HTR-8/SVneo (cell line): ENCODE measurements at places on chromosomes 6 and 20.

DNA sequence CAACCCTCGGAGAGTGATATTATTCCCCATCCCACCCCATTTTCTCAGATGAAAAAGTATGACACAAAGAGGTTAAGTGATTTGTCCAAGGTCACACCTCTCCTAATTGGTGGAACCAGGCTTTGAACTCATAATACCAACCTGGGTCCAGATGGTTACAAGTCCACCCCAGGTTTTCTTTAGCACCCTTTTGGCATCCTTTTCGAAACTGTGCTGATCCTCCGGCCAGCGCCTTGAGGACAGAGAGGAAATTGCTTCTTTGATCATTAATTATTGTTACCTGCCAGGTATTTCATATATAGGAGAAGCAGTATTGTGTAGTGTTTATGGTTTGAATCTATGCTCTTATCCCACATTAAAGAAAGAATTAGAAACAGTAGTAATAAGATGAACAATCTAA is 29.3 kb upstream of the PDYN start:
- no peak for DNase-seq

- no peak for DNase-seq
These were observed 25.2 kb upstream of the MLN start for GRCh38 chr6:33828764-33829731.

GRCh38 chr6:129029778-129030177 is 146.8 kb downstream of the LAMA2 start:
- no peak for DNase-seq

GRCh38 chr6:138036111-138036510 is 71.1 kb downstream of the PERP start:
- no peak for DNase-seq

- DNase-seq, result no peak
These were observed 28.1 kb upstream of the PNPLA1 start for GRCh38 chr6:36241728-36242127.

DNA sequence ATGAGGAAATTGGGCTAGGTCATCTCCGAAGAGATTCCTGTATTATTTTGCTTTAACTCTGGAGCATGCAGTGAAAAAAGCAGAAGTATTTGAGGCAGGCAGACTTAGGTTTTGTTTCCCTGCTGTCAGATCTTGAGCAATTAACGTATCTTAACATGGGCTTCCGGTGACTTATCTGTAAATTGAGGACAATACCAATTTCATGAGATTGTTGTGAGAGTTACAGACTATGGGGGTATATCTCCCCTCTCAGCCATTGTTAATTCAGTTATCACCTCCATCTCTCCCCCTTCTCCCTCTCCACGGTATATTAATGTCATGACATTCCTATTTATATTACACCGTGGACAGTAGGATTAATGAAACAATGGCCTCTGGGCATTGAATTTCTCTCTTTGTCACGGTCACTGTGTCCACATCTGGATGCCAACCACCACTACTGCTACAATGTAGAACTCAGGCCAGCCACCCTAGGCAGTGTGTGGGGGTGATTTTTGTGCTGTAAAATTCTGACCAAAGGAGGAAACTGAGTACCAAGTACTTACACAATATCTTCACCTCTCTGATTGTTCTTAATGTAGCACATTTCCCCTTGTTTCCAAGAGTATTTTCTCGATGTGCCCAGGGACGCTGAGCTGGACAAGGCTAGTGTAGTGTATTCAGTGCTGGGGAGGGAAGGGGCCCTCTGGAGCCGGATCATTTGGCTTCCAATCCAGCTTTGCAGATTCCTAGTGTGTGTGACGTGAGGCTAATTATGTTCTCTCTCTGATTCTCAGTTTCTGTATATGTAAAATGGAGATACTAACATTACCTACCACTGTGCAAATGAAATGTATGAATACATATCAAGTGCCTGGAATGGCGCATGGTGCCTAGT is 77.2 kb downstream of the GCNT2 start:
- no peak for DNase-seq

DNA sequence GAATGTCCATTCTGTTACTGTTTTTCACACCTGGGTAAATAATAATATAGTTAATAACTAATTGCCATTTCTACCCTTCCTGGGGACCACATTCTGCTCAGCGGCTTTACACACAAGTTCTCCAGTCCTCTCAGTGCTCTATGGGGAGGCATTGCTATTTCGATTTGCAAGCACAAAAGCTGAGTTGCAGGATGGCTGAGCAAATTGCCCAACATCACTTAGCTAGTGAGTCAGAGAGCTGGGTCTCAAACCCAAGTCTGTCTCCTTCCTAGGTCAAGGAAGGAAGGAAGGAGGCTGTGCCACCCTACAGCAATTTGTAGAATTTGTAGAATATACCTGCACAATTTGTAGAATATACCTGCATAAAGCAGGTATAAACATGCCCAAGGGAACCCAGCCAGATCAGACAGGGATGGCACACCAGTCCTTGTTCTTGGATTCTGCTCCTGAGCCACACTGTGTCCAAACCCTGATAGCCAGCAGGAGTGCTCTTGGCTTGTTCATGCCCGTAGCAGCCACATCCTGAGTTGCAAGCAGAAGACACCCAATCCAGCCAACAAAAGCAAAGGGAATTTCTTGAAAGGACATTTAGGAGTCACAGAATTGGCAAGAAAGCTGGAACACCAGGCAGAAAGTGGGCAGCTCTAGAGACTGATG is 56.9 kb downstream of the LY86 start:
- no peak for DNase-seq

GRCh38 chr6:35622283-35622682 is 66.4 kb downstream of the FKBP5 start:
- no peak for DNase-seq

DNA sequence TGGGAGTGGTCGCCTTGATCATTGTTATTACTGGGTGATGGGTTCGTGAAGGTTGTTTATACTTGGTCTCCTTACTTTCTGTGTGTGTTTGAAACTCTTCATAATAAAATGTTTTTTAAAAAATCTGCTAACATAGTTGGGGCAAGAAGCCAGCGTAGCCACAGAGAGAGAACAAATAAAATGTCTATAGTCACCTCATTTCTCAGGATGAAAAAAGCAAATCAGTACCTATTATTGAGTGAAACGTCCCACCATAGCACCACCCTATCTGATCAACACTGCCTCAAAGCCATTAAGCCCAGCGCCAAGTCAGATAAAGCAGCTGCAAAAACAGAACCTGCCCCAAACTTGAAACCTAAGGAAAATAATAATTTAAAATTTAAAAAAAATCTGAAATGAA is 89.7 kb upstream of the TAB2 start:
- DNase-seq, result no peak

GRCh38 chr6:131688286-131688685 is 12.9 kb downstream of the OR2A4 start:
- DNase-seq, result no peak

DNA sequence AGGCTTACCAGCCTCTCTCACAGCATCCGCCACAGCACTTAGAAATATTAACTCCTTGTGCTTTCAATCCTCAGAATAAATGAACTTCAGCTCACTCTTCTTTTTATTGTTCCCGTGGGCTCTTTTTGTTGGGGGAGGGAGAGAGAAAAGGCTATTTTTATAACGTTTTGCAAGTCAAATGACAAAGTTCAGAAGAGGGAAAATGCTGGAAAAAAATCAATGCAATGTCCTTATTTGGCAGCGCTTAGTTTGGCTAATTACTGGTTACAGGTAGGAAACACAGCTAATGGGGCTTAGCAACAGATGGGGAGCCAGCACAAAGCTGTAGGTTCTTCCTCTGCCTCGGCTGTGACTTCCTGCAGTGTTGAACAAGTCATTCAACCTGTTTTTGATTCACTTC is 1067.0 kb upstream of the MAP3K7 start:
- no peak for DNase-seq

DNA sequence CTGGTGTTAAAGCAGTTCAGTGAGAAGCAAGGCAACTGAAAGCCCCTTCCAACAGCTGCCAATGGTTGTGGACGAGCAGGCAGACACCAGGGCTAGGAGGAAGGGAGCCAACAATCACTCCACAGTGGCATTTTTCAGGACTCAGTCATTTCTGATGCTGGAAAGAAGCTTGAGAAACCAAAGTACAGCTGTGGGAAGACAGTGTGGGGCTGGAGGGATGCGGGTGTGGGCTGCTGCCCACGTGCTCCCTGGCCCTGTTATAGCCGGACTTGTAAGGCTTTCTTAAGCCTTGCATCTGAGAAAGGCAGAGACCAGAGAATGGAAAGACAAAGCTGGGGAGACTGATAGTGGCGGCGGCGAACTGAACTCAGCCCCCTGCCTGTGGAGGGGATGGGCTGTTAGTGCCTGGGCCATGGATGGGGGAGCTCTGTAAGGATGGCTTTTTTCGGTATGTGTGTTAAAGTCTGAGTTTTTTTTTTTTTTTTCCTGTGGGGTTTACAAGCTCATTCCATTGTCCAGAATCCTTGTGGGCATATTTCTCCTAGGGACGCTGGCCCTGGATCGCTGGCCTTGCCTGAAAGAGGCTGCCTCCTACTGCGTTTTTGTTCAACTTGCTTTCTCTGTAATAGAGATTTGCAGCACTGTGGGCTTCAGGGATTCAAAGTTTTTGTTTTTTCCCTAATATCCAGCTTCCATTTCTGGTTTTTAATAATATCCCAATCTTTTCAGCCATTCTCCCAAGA is 91.7 kb downstream of the GJA10 start:
- DNase-seq, result no peak

- DNase-seq, result no peak
These were observed 291.7 kb downstream of the SMOC2 start for GRCh38 chr6:168732676-168733075.

DNA sequence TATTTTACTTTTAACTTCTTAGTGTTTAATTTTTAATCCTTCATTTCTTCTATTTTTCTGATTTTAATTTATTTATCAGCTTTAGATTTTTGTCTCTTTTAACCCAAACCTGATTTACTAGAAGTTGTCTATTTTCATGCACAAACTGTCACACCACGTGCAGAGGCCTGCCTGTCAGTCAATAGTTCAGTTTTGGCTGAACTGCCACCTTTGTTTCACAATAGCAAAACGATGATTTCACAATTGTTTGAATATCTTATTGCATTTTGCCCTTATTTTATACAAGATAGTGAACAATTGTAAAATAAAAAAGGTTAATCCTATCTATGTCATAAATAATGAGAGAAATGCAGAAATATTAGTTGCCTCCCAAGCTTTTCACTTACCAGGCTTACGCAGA is 24.0 kb upstream of the PPP1R3G start:
- DNase-seq, result no peak

DNA sequence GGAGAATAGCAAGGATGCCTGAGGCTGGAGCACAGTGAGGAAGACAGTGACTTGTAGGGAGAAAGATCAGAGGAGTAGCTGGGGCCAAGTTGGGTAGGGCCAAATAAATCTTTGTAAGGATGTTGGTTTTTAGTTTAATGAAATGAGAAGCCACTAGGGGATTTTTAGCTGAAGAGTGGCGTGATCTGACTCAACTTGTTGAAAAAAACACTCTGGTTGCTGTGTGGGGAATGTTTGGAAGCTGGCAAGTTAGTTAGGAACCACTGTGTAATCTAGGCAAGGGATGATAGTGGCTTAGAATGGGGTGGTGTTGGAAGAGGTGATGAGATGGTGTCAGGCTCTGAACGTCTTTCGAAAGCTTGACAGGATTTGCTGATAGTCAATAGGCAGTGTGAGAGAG is 176.1 kb upstream of the HDDC2 start:
- DNase-seq, result no peak

DNA sequence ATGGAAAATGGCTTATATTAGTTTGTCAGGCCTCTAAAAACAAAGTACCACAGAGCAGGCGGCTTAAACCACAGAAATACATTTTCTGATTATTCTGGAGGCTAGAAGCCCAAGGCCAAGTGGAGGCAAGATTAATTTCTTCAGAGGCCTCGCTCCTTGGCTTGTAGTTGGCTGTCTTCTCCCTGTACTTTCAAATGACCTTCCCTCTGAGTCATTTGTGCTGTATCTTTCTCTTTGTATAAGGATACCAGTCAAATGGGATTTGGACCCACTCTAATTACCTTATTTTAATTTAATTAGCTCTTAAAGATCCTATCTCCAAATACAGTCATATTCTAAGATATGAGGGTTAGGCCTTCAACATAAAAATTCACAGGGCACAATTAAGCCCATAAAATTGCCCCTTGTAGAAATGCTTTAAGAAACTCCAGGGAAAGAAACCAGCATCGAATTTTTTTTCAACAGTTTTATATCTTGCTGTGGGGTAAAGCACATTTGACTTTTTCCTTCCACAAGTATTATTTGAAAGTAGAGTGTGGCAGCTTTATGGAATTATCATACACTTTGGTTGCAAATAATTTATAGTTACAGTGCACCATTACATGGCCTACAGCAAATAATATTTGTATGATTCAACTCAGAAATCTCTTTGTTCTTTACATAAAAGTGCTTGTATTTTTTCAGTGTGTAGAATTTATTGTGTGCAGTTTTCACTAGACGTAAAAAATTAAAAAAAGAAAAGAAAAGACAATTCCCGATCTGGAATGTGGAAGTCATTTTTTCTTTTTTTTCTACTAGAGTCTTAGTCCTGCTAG is 706.1 kb downstream of the KIF16B start:
- no peak for DNase-seq

DNA sequence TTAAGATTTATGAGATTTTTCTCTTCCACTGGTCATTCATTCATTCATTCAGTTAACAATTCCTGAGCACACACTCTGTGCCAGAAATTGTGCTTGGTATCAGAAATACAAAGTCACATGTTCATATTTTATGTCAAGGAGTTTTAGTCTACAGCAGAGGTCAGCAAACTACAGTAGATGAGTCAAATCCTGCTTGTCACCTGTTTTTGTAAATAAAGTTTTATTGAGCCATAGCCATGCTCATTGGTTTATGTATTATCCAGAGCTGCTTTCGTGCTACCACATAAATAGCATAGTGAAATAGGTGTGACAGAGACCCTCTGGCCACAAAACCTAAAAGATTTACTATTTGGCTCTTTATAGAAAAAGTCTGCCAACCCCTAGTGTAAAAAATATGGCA is 46.8 kb downstream of the THEMIS start:
- no peak for DNase-seq

DNA sequence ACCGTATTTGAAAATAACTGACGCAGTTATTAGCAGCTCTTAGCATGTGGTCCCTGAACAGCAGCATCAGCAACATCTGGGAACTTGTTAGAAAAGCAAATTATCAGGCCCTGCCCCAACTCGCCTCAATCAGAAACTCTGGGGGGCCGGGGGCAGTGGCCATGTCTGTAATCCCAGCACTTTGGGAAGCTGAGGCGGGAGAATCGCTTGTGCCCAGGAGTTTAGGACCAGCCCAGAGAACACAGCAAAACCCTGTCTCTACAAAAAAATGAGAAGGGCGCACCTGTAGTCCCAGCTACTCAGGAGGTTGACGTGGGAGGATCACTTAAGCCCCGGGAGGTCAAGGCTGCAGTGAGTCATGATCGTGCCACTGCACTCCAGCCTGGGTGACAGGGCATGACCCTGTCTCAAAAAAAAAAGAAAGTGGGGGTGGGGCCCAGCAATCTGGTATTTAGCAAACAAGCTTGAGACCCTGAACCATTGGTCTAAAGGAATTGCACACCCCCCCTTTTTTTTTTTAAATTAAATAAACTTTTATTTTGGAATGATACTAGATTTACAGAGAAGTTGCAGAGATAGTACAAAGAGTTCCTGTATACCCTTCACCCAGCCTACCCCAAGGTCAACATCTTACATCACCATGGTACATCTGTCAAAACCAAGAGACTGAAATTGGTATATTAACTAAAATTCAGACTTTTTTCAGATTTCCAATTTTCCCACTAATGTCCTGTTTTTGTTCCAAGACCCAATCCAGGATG is 6.7 kb downstream of the SRXN1 start:
- DNase-seq, result no peak
